ENCODE measurements at places on chromosomes 3 and 15.

GRCh38 chr15:51844747-51845426 is 15.4 kb downstream of the TMOD3 start:
- DNase-seq, result no peak

- DNase-seq, result no peak
These were observed 449.9 kb upstream of the NAALADL2 start for GRCh38 chr3:174409086-174409743.

GRCh38 chr3:33537133-33537532 is 96.9 kb upstream of the UBP1 start:
- DNase-seq, result no peak

DNA sequence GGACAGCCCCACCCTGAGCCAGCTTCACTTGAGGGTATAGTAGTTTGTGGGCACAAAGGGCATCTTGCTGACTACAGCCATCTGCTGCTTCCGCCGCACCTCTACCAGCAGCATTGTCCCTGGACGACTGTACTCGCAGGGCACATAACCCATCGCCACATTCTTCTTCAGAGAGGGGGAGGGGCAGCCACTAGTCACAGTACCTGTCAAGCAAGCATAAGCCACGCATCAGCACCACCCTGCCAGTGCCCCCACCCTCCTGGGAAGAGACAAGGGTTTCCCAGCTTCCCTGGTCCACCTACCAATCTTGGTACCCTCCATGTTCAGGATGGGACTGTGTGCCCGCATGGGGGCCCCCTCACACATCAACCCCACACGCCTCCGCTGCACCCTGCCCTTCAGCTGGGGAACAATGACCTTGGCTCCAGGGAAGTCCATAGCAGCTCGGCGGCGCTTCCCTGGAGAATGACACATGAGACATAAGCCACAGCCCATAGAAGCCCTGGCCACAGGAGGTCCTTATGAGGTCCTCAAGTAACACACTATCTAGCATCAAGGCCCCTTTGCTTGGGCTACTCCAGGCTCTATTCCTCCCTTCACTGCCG is 4.7 kb downstream of the AMT start:
- no peak for DNase-seq

GRCh38 chr3:14154276-14154675 is 24.1 kb downstream of the XPC start:
- no peak for DNase-seq

GRCh38 chr3:115792206-115792955 is 169.1 kb downstream of the GAP43 start:
- DNase-seq, result no peak

DNA sequence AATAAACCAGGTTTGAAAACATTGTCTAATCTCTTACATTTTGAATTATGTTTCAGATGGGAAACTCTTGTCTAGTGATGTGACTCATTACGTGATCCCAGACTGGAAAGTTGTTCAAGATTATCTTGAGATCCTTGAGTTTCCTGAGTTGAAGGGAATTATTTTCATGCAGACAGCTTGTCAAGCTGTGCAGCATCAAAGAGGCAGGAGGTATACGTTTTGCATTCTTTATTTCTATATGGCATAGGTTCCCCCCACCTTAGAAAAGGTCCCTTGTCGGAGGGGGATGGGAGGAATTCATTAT is 1.5 kb downstream of the DIS3L start:
- no peak for DNase-seq

DNA sequence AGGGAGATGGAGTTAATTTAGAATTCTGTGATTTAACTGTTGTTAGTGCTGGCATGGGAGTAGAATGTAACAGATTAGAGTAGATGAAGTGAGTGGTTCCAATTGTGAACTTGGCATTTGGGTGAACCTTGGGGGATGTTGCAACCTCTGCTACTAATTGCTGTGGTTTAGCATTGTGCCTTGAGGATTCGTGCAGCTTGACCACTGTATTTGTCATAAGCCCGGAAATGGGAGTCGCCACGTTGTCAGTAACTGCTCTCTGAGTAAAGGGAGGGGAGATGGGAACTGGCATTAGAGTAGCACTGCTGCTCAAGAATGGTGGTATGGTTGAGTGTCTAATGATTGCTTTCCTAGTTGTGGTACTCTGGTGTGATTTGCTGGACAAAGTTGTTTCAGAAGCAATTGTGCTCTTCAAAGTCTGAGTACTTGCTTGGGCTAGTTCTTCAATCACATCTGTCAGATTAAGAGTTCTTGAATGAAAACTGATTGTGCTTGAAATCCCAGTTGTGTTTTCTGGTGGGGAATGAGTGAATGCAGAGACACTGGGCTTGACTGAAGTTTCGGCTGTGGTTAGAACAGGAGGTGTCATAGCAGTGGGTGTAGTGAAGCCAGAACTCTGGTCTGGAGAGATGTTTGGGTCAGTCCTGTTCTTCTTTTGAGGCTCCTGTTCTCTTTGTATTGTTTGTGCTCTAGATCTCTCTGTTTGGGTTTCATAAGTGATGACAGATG is 15.4 kb downstream of the IGSF10 start:
- DNase-seq, result no peak
